Activated CD4-positive, CD25-positive, alpha-beta regulatory T cell (primary cell): ENCODE measurements at places on chromosomes 13 and 19.

- DNase-seq = no peak
These were observed 3.3 kb downstream of the PCDH17 start for GRCh38 chr13:57634839-57635165.

DNA sequence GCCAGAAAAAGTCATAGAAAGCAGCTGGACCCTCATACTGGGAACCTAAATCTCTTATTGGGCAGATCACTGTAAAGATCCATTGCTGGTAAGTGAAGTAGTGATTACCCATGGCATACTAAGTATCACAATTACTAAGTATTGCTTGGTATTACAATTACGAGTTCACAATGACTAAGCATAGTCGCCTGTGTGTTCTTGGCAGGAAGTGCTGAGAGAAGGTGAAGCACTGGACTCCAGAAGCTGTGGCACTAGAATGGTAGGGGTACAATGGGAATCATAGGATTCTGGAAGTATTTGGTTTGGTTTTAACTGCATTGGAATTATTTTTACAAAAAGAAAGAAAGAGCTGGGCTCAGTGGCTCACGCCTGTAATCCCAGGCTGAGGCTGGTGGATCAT is 20.3 kb downstream of the LGALS16 start:
- DNase-seq = no peak

- DNase-seq = no peak
These were observed 34.6 kb upstream of the SLC46A3 start for GRCh38 chr13:28753208-28753892.

DNA sequence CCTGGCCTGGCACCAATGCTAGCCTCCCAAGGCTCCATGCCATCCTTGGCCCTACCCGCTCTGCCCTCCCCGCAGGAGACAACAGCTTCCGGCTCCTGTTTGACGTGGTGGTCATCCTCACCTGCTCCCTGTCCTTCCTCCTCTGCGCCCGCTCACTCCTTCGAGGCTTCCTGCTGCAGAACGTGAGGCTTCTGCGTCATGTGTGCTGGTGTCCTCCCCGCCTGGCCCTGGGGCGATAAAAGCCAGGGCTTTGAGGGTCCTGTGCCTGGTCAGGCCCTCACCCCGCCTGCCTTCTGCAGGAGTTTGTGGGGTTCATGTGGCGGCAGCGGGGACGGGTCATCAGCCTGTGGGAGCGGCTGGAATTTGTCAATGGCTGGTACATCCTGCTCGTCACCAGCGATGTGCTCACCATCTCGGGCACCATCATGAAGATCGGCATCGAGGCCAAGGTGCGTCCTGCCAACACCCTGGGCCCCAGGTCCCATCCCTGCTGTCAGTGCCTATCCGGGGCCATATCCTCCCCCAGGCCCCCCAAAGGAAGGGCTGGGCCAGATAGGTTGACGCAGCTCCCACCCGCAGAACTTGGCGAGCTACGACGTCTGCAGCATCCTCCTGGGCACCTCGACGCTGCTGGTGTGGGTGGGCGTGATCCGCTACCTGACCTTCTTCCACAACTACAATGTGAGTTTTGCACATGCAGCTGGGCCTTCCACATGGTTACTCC is 6.3 kb downstream of the MCOLN1 start:
- DNase-seq = no peak

- DNase-seq = no peak
These were observed 16.0 kb upstream of the MRI1 start for GRCh38 chr19:13748169-13748828.

GRCh38 chr13:22877421-22877820 is 303.4 kb upstream of the SGCG start:
- no peak for DNase-seq
